ENCODE measurements at places on chromosomes 7 and 10.

- DNase-seq = no peak
These were observed 551.8 kb downstream of the PHTF2 start for GRCh38 chr7:78350391-78350790.

GRCh38 chr7:97145068-97145467 lies 27.6 kb downstream of the SDHAF3 start:
- no peak for DNase-seq

DNA sequence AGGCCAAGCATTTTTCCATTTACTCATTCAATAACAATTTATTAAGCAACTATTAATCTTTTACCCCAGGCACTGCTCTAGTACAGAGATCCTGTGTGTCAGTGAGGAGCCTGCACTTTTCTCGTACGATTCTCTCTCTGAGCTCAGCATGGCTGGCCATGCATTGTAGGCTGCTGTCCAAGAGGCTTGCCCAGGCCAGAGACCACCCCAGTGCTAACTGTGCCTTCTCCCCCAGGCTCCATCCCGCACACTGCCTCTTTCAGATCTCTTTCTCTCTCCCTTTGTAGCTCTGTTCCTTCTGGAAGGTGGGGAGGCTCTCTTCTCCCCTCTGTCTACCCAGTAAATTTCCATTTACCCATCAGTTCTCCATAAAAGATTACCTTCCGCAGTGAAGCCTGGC lies 101.0 kb upstream of the IKZF1 start:
- DNase-seq = no peak

DNA sequence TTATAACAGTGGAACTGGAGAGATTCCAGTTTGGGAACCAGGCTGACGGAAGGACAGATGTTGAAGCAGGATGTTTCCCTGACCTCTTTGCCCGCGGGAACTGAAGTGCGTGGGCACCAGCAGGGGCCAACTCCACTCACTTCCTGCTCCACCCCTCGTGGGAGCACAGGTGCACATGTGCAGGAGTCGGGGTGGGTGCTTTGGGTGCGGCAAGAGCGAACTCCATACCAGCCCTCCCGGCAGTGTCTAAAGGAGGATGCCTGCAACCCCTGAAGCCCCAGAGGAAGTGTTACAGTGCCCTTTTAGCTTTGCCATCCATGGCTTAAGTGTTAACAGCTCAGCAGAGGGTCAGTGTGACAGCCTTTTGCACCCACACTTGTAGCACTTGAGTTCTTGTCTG lies 27.4 kb upstream of the UBE3C start:
- DNase-seq = no peak

DNA sequence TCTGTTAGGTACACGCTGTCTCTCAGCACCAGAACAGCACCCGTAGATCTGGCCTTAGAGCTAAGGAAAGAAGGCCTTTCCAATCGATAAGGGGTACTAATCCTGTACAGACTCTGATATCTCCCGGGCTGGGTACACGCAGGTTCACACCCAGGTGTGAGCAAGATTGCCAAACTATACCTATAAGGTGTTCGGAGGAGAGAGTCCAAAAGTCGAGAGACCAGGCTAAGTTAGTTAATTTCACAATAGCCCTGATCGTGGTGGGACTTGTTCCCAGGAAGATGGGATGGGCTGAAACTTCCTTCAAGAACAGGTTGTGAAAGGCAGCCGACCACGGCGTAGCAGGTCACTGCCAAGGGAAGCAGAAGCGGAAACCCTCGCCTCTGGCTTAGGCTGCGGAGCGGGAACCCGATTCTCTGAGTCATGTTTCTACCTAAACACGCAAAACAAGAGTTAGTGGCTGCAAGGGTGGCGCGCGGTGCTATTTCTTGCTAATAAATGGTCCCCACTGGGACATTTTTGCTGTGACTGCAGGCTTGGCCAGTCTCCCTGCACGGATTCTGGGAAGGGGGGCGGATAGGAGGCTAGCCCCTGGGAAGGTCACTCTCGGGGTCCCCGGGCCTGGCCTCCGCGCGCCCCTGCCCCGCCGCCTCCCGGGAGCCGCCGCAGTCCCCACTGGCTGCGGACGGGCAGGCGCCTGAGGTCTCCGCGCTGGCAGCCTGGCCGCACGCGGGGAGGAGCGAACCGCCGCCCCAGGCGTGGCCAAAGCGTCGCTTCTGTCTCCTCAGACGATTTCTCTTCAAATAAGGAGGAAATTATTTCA lies 75.4 kb upstream of the PDSS1 start:
- DNase-seq = peak; percentile 21

Measured in T-helper 1 cell (primary cell).